ENCODE measurements at places on chromosomes 2 and 18. TPM values are rescaled to one million over a fixed set of nuclear protein-coding genes. Genes with fewer than 3 reads are reported as not detected.

- no peak for DNase-seq
These were observed 54.8 kb downstream of the GALNT14 start for GRCh38 chr2:31083234-31083993.

DNA sequence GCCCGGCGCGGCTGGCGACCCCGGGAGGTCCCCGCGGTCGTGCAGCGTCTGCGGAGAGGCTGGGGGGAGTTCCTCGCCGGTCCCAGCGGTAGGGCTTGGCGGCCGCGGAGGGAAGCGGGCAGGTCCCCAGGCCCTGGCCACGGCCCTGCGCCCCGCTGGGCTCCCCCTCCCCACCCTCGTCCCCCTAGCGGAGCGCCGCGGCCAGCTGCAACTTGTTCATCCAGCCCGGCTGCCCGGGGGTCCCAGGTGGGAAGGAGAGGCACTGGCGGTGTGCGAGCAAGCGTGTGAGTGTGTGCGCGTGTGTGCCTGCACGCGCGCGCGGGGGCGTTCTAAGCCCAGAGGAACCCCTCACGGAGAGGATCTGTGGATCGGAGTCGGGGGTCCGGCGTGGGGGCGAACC is 1.3 kb downstream of the PTPRM start:
- peak; percentile 76 for DNase-seq

DNA sequence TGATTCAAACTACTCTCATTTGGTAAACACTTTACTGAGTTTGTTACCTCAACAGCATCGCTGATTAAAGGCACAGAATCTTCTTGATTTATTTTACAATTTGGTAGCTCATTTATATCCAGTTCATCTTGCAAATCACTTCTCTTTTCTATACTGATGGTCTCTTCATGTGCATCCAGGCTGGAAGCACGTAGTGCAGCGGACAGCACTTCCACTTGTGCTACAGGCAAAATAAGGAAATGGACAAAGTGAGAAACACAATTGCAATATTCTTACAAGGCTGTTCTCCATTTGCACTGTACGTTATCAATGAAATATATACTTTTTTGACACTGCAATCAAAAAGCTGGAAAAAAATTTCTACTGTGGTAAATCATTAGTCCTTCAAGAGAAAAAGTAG is 51.0 kb downstream of the PPP4R1 start:
- DNase-seq: no peak

FBXO41 gene
- 14.0 TPM for total RNA-seq

ENOSF1 gene
- 9.7 TPM for total RNA-seq

DNA sequence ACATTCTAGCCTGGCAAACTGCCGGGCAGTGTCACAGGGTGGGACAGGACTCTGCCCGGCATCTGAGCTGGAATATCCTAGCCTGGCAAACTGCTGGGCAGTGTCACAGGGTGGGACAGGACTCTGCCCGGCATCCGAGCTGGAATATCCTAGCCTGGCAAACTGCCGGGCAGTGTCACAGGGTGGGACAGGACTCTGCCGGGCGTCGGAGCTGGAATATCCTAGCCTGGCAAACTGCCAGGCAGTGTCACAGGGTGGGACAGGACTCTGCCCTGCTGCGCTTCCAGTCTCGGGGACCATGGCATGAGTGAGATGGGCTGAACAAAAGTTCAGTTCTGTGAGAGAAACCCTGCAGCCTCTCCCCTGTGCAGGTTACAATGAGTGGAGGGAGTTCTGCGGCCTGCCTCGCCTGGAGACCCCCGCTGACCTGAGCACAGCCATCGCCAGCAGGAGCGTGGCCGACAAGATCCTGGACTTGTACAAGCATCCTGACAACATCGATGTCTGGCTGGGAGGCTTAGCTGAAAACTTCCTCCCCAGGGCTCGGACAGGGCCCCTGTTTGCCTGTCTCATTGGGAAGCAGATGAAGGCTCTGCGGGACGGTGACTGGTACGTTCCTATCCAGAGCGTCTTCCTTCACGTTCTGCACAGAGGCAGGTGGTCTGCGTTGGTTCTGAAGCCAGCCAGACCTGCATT is 80.3 kb downstream of the TPO start:
- no peak for DNase-seq

DNA sequence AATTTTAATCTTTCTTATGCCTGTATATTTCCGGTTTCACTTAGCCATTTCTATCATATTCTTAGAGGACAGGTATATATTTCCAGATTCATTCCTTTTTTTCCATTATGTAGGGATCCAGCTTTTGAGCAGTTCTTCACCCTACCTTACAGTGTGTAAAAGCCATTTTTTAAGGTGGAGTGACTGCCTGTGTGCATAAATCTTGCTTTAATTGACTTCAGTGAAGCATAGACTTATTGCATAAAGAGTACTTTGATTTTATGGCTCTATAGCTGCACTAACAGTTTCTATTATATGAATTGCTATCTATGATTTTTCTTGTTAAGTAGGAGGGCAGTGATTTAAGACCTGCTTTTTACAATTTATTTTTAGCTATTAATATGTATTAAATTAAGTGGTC is 132.6 kb downstream of the NYAP2 start:
- no peak for DNase-seq

CAPN14 gene
- total RNA-seq: 0.25 TPM

DNA sequence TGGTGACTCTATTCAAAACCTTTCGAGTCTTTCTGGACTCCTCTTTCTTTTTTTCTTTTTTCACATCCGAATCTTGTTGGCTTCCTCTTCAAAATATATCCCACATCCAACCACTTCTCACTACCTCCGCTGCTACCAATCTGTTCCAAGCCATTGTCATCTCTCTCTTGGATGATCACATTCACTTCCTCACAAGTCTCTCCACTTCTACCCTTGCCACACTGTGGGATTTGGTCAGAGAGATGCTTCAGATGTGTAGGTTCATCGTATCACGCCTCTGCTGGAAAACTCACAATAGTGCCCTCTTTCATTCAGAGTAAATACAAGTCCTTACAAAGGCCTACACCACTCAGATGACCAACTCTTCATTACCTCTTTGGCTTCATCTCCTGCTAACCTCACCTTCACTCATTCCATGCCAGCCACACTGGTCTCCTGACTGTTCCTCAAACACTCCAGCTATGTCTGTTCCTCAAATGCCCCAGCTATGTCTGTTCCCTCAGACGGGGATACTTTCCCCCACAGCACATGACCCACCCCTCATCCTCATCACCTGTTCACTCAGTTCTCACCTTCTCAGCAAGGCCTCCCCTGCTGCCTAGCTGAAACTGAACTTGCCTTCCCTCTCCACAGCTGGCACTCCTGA is 67.2 kb upstream of the PELI1 start:
- DNase-seq: no peak

CYP27A1 gene
- total RNA-seq: 0.98 TPM

GRCh38 chr2:24972315-24972961 is 683 bp upstream of the DNAJC27 start:
- no peak for DNase-seq

- DNase-seq: no peak
These were observed 299.8 kb downstream of the LRATD1 start for GRCh38 chr2:14932285-14932684.

- no peak for DNase-seq
These were observed 100.8 kb downstream of the NEDD4L start for GRCh38 chr18:58144671-58145285.

GRCh38 chr2:216108967-216109921 is at the start of gene XRCC5:
XRCC5 (plus strand) TSS chr2:216109348; CDS start chr2:216109437, 89 bp downstream.
- DNase-seq: peak; percentile 97

DNA sequence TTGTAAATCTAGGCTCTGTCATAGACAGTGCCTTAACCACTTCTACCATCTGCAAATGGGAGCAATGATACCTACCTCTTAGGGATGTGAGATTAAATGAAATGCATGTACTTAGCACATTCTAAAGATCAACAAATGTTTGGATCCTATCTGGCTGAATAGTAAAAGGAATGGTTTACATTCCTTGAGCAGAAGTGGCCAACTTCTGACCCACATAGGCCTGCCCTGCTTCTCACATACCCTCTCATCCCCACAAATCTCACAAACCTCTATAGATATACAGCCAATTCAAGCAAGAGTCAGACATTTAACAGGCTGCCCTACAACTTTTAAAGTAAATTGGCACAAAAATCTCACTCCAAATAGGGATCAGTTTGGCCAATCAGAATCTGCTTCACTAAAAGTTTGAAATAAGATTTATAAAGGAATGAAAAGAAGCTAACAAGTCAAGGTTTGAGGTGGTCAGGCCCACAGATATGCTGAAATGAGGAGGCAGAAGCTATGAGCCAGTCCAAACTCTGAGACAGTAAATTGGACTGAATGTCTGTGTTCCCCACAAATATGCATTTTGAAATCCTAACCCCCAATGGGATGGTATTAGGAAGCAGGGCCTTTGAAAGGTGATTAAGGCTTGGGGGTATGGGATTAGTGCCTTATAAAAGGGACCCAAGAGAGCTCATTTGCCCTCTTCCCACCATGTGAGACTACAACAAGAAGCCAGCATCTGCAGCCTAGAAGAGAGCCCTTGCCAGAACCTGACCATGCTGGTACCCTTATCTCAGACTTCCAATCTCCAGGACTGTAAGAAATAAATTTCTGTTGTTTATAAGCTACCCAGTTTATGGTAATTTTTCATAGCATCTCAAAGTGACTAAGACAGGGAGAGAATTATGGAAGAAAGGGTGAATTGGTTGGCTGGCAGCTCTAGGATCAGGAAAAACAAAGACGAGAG is 227.8 kb upstream of the RBMS1 start:
- no peak for DNase-seq

ERFE gene
- total RNA-seq: 12.2 TPM

- no peak for DNase-seq
These were observed 2159.1 kb upstream of the CELF4 start for GRCh38 chr18:39724652-39725051.

- peak; percentile 60 for DNase-seq
These were observed 353.1 kb upstream of the FANCL start for GRCh38 chr2:58594175-58594574.

- no peak for DNase-seq
These were observed 45.3 kb downstream of the FBLN7 start for GRCh38 chr2:112183327-112184025.

TBR1 gene
- total RNA-seq: not detected

DNA sequence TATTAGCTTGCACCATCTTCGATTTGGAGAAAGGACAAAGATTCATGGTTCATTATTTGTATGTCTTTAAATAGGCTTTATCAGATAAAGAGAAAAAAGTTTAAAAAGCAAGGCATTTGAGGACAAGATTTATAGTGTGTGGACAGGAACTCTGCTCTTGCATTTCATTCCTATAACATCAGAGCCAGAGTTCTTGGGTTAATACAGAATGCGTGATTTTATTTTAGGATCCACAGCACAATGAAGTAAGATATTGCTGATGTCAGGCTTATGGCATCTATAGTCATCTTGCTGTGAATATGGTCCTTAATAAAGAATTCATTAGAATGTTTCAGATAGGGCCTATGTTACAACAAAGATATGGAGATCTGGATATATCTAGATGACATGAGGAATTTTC is 19.7 kb downstream of the RASGRP3 start:
- DNase-seq: no peak

GRCh38 chr2:214192711-214193110 is 218.1 kb upstream of the VWC2L start:
- DNase-seq: no peak

RNMT gene
- total RNA-seq: 42.8 TPM

DNA sequence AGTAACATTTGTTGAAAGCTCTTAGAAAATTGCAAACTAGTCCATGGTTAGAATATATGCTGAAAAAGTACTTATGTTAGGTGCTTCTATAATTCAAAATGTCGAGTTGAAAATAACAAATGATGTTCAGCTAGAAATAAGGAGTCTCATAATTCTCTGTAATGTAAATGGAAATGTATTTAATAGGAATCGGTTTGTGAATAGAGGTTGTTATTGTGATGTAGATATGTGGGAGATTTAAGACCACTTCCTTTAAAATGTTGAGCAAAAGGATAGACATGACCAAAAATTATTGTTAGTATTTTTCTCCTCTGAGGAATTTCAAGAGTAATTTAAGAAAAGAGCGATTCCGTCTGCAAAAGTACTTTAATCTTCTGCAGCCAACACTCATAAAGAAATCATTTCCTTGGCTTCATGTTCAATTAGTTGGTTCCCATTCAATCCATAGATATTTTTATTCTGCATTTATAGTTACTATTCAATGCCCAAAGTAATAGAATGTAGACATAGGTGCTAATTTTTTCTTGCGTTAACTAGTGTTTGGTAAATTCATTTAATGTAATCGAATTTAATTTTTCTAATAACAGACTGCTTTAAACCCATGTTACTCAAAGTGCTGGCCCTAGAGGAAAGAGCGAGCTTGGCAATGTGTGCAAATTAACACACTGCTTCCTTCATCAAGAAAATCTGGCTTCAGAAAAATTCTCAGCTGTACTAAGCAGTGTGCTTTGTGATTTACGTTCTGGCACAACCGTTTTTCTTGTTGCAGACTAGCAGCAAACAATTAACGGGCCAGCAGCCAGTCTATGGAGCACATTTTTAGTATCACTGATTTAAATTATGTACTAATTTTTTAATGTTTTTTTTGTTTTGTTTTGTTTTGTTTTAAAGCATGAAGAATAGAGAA is 32.2 kb downstream of the FN1 start:
- DNase-seq: no peak

- DNase-seq: no peak
These were observed 728.6 kb downstream of the SLC4A3 start for GRCh38 chr2:220356076-220356475.

RTKN gene
- total RNA-seq: 88.7 TPM
